ENCODE measurements at places on chromosomes 11 and 22.

DNA sequence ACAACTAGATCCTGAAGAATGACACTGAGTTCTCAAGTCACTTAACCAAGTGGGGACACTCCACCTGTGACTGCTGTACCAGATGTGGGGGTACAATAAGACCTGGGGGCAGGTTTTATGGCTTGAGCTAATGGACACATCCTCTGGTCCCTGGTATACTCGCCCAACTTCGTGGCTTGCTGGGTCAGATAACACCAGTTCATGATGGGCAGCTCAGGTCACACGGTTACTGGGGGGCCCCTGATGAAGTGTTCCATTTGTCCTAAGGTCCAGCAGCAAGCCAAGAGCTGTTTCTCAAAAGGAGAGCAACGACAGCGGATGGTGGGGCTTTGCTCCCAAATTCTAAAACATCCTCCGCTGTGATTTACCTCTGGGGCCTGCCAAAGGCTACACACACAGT lies 1368.4 kb downstream of the BRD1 start:
- DNase-seq: no peak

DNA sequence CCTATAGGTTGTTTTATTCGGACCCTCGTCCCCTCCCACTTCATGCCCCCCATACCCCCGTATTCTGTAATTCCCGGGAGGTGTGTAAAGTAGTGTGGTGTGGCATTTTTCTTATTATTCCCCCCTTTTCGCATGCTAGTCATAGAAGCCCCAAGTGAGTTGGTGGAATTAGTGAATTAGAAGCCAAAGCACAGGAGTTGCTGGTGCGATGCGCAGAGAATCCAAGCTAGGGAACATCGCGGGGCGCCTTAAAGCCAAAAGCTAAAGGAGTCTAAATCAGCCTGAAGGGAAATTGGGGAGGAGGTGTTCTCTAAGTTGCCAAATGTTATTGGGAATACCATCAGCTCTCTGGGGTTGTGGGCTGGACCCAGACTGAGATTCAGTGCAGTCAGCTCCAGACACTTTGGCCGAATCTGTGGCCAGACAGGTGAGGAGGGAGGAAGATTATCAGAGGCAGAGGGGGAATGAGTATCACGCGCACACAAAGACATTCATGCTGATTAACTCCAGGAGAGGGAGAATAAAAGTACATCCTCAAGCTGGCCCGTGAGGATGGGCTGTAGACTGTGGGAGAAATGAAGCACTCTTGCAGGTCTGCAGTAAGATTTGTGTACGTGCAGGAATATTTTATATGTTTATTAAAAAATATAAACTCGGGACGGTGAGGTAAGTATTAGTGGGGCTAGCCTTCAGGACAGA lies 102.8 kb upstream of the HSD17B12 start:
- no peak for DNase-seq

DNA sequence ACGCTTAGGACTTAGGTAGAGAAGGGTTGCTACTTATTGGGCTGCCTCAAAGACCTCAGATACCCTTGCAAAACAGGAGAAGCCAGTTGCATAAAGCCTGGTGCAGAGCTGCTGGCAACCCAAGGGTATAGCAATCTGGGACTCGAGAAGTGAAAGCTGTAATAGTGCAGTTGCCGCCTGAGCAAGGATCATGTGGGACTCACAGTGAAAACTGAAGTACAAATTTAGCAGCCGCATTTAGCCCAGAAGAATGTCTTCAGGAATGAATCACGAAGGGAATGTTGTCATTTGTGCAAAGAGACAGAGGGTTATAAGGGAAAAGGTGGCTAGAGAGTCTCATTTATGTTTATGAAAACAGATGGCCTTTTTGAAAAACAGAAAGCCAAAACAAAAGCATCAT lies 267.2 kb downstream of the TENM4 start:
- DNase-seq: no peak

- no peak for DNase-seq
Measured at GRCh38 chr11:12109591-12110196, 696 bp upstream of the MICAL2 start.

DNA sequence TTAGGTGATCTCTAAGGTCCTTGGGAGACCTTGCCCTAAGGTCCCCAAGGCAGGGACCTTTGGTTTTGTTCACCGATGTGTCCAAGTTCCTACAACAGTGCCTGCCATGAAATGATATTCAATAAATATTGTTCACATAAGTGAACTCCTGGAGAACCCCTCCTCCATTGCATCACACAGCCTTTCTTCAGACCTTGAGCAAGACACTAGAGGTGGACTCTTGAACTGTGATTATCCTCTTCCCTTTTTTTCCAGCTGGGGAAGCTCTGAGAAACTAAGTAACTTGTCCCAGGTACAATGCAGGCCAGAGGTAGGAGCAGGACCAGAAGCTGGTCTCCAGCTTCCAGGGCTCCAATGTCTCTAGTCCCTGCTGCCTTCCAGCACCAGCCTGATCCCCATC lies 76.6 kb upstream of the LMO1 start:
- no peak for DNase-seq

DNA sequence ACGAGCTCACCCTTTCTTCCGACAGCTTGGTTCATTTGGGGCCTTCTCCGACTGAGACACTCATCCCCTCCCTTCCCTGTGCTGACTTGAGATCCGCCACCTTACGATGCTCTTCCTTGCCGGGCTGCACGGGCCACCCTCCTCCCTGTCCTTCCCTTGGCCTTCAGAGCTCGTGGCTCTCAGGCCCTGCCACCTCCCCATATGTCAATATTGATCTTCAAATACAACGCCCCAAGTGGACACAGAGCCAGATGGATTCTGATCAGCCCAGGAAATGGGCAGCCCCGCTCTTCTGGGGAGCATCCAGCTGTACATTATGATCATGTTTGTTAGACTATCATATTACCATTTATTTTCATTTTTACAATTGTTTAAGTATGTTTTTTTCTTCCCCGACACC lies 812.8 kb downstream of the TBC1D22A start:
- DNase-seq: no peak

GRCh38 chr11:82521427-82521826 lies 212.2 kb downstream of the FAM181B start:
- no peak for DNase-seq

DNA sequence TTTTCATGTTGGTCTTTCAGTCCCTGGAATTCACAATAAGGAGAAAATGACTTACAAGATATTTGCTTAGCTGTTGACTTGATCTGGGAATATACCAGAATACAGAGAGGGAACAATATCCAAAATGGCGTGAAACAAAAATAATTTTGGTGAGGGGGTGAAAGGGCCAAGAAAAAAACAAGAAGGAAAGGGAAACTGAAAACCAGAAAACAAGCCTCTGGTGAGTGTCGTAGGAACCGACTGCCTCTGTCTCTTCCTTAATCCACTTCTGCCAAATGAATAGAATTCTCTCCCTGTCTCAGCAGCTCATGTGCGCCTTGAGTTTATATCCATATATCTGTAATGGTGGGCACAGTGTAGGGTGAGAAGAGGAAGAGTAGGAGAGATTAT lies 367.6 kb downstream of the ETS1 start:
- DNase-seq: no peak
